ENCODE measurements at places on chromosomes 7 and 10.

DNA sequence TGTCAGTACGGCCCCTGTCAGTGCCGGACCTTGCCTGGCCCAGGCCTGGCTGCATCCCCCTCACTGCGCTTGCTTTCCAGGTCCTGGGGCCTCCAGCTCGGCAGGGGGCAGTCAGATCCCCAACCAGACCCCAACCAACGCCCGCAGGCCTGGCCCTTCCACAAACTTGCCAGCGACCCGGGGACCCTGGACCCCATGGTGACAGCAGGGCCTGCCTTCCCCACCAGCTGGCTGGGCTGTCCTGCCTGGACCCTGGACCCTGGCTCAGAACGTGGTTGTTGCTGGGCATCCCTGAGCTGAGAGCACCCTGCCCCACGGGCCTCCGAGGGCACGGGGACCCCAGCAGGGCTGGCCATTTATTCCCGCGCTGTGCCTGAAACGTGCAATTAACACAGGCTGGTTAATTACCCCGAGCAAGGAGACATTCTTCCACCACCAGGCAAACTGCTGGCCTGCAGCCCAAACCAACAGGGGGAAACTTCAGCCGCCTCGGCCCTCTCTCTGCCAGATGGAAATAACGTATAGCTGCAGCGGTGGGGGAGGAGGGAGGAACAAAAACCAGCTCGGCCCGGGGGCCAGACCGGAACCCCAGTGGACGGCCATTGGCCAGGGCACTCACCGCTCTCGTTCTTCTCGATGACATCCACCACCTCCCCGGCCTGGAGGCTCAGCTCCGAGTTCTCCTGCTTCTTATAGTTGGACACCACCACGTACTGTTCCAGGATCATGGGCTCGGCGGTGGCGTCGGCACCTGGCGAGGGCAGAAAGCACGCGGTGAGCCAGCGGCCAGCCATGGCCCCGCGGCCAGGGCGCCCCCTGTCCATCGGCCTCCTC is 167.1 kb downstream of the NEURL1 start:
- no peak for DNase-seq

GRCh38 chr10:97927622-97928021 is 78.0 kb downstream of the GOLGA7B start:
- DNase-seq: no peak

DNA sequence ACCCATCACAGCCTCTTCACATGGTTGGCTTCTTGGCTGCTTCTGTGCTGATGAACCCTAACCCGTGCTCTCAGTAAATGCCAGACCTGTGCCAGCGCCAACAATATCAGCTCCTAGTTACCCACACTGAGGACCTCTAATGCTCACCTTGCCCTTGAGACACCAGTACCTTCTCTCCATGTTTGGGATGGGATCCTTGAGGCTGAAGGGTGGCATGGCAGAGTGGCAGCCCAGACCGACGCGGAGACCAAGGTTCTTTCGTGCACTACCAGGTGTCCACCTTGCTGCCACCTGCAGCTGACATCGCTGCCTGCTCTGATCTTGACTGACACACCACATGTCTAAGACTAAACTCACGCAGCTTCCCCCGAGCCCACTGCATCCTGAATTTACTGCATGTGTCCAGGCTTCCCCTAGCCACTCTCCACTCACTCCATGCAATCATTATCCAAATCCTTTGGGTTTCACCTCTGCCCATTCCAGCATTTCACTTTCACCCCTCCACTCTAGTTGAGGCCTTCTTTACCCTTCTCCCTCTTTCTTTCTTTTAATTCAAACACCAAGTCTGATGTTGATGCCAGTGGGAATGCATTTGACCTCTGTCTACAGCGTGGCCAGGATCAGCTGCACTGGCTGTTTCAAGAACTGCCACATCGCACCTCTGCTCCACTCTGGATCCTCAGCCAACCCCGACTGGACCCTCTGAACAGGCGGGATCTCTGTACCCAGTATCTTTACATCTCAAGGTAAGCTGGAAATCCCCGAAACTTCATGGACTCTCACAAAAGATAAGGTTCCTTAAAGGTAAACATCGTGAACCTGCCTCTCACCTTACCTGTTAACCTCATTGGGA is 294.9 kb downstream of the GLRX3 start:
- DNase-seq: no peak

DNA sequence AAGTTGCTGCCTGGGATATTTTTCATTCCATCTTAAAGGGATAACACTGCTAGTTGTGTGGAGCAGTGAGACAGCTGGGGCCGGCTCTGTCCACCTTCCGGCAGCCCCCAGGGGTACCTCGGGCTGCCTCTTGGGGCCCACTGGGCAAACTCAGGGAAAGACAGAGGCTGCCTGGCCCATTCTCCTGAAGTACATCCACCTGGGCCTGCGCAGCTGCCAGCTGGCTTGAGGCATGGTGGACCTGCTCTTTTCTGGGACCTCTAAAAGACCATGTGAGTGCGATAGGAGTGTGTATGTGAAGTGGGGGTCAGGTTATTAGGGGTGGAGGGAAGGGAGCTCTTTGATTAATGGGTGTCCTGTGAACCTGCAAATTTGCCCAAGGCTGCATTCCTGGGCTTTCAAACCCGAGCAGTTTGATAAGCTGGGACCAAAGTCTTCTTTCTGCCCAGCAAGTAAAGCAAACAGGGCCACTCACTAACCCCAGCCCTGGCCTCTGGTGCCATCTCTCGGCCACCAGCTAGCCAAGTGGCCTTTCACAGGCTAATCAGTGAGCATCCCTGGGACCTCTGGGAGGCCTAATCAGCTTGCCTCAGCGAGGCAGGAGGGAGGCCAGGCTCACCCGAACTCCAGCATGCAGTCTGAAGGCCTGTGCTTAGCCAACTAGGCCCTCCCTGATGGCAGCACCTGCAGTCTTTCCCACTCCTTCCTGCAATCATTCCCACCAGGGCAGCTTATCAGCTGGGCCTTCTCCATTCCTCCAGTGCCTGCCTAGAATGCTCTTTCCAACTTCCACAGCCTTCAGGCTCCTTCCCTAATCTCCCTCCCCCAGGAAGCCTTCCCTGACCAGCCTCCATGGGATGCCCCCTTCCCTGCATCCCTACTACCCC is 954.7 kb upstream of the ZNF722 start:
- no peak for DNase-seq

DNA sequence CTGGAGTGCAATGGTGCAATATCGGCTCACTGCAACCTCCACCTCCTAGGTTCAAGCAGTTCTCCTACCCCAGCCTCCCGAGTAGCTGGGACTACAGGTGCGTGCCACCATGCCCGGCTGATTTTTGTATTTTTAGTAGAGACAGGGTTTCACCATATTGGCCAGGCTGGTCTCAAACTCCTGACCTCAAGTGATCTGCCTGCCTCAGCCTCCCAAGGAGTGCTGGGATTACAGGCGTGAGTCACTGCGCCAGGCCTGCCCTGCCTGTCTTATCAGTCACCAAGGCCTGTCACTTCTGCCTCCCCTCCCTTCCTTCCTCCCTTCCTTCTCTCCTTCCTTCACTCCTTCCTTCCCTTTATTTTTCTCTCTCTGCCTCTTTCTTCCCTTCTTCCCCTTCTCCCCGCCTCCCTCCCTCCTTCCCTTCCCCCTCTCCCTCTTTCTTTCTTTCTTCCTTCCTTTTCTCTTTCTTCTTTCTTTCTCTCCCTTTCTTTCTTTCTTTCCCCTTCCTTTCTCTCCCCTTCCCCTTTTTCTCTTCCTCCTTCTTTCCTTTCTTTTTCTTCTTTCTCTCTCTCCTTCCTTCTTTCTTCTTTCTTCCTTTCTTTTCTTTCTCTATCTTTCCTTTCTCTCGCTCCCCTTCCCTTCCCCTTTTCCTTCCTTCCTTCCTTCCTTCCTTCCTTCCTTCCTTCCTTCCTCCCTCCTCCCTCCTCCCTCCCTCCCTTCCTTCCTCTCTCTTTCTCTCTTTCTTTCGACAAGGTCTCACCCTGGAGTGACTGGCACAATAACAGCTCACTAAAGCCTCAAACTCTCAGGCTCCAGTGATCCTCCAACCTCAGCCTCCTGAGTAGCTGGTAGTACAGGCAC is 3.1 kb upstream of the ST7 start:
- DNase-seq: no peak

GRCh38 chr7:14995774-14996173 is 93.2 kb upstream of the DGKB start:
- DNase-seq: no peak

GRCh38 chr10:97128039-97128492 is 57.7 kb downstream of the SLIT1 start:
- peak; percentile 47 for DNase-seq

DNA sequence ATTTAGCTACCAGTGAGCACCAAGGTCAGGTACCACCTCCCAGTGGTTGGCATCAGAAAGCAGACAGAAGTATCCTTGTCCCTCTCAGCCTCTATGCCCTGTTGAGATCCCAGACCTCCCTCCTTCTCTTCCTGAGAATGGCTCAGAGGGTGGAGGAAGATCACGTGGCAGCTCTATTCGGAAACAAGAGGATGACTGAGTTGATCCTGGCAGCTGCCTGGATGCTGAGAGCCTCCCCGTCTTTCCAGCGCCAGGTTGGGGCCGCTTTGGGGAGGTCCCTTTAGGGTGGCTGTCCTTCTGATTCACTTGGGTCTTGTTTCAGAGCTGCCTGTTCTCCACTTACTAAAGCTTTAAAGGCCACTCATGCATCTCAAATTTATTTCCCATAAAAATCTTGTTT is 36.9 kb upstream of the NPFFR1 start:
- DNase-seq: no peak

- DNase-seq: peak; percentile 48
Measured at GRCh38 chr10:69345402-69345801, 67.1 kb downstream of the HK1 start.

GRCh38 chr7:131027287-131027773 is 293.3 kb upstream of the KLF14 start:
- DNase-seq: no peak

- DNase-seq: no peak
Measured at GRCh38 chr10:93280699-93281366, 201.3 kb downstream of the MYOF start.

GRCh38 chr10:75304313-75304712 is 68.6 kb upstream of the COMTD1 start:
- no peak for DNase-seq

GRCh38 chr7:24025094-24025493 is 258.9 kb upstream of the NPY start:
- no peak for DNase-seq
